ENCODE measurements at places on chromosomes 6 and 20.

- DNase-seq = no peak
Measured at GRCh38 chr20:7348253-7348652, 580.8 kb downstream of the BMP2 start.

DNA sequence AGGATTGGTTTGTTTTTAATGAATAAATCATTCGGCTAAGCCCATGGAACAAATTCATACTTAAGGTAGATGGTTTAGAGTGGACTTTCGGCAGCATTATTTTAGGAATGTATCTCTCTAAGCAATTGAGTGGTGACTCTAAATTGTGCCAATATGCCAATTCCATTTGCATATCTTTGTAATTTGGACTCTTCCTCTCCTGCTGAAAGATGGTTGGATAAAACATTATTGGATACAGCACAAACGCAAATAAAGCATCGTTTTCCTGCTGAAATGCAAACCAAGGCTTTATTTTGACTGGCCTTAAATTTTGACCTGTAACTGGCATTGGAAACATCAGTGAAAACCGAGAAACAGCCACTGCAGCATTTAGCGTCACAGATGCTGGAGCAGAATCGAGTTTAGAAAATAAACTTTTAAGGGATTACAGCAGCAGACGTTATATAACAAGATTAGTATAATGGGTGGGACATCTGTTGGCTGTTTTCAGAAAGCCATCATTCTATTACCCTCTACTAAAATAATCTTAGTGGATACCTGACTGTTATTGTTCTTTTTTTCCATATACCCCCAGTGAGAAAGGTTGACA is 726.0 kb downstream of the KIF16B start:
- DNase-seq = no peak

- no peak for DNase-seq
Measured at GRCh38 chr6:14360565-14360964, 243.0 kb downstream of the CD83 start.

DNA sequence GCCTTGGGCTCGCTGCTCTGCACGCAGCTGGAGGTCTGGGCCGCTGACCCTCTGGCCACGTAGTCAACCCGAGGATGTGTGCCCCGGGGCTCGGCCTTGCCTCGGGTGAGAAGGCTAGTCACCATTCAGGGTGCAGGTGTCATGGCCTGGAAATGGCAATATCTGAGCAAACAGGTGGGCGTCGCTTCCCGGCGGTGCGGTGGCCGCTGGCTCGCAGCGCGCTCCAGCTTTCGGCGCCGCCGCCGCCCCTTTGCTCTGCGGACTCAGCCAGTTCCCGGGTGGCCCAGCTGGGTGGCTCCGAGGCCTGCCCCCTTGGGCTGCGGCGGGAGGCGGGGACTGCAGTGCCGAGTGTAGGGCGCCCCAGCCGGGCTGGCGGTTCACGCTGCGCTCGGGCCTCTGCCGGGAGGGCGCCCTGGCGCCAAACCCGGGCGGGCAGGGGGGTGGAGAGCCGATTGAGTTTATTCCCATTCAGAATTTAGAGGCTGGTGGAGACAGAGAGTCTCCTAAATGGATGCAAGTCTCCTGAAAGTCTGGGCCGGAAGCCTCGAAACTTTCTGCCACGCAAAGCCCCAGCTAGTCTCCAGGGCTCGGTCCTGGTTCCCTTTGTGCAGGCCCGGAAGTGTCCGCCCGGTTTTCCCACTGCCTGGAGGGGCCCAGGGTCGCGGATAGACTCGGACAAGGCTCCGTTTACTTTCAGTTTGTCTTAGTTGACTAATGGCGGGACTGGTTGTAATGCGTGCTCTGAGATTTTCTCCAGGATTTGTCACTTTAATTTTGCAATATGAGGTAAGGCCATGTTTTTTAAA is 11.3 kb upstream of the TFAP2A start:
- no peak for DNase-seq

- DNase-seq = no peak
Measured at GRCh38 chr20:34710861-34711574, 6.9 kb downstream of the TP53INP2 start.

DNA sequence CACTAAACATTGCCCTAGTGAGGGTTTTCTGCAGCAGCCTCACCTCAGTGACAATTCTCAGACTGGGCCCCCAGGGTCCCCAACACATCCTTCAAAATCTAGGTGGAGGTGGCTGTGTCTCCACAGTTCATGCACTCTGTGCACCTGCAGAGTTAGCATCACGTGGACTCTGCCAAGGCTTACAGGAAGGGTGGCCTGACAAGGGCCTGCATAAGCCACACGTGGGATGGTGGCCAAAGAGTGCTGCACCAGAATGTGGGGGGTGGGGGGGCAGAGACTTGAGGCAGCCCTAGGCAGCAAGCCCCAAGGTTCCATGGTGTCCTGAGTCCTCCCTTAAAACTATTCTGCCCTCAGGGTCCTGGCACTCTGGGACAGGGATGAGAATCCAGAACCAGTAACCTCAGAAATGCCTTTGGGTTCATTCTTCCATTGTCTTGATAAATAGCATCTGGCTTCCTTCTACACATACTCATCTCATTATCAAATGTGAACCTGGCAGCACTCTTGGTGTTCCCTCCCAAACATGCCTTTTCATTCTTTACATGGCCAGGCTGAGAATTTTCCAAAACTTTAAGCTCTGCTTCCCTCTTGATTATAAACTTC is 1.6 kb upstream of the SERPINB1 start:
- no peak for DNase-seq

- no peak for DNase-seq
Measured at GRCh38 chr20:56955680-56956079, 310.8 kb downstream of the BMP7 start.

DNA sequence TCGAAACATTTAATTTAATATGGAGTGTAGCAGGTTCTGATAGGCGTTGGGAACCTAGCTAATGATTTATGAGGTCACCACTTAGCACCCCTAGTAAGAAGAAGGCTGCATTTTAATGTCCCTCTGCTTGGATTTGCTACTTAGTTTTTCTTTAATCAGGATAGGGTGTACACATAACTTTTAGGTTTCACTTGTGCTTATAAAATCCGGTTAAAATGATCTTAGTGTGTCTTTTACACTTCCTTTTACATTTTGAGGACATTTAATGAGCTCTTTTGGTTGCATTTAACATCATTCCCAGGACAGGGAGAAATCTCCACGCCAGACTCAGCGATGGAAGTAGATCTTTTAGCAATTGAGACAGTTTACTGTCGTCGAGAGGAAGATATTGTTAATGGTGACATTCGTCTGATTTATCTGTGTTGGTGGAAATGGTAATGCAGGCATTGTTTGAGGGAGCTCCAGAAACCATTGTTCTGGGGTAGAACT is 5.6 kb downstream of the TFAP2A start:
- DNase-seq = no peak

GRCh38 chr6:103862297-103862696 is 997.4 kb downstream of the HACE1 start:
- DNase-seq = no peak

DNA sequence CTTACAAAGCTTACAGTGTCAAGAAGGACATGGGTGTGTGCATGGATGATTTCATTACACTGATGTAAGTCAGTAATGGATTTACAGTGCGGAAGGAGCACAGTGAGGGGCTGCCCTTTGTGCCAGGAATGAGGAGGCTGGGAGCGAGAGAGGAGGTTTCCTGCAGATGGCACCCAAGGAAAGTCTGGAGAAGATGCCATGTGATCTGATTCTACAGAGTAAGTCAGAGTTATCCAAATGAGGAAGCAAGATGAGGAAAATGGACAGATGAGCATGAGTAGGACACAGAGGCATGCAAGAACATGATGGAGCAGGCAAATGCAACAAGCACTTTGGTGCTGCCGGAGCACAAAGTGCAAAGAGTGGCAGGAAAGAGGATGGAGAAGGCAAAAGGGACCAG is 29.7 kb downstream of the MAP7 start:
- DNase-seq = no peak

GRCh38 chr6:42007286-42008137 is 42.8 kb upstream of the TAF8 start:
- DNase-seq = no peak

DNA sequence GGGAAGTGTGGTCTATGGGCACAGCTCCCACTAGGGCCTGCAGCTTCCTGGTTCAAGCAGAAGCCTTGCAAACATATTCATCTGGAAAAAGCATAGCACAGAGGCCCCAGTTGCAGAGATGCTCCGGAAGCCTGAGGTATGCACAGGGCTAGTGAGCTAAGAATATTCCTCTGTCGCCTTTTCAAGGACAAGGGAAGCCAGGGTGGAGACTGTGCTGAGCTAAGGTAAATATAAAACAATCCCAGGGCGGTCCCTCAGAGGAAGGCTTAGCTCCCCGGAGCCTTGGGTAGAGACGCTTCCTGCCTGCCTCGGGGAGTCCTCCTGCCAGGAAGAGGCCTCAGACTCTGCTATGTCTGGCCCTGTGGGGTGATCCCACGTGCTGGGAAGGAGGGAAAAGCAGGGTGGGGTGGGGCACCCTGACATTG is 134.8 kb upstream of the FOXA2 start:
- no peak for DNase-seq

- no peak for DNase-seq
Measured at GRCh38 chr6:3455569-3456394, 1.1 kb downstream of the SLC22A23 start.

DNA sequence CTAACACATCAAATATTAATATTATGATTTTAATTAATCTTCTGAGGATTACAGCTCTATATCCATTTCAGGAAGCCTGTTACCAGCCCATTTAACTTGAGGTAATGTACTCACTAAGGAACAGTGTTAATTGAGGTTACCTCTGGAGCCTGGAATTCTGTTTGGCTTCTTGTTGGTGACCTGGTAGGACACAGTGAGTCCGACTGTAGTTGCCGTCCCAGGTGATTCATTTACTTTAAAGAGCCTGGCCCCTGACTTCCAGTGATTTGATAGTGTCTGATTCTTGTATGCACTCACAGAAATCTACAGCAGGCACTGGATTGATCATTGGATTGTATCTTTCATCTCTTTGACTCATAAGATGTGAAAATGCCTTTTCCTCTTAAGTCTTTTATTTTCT is 34.0 kb downstream of the IGF2R start:
- no peak for DNase-seq

- no peak for DNase-seq
Measured at GRCh38 chr6:75171567-75171966, 34.3 kb downstream of the COL12A1 start.

DNA sequence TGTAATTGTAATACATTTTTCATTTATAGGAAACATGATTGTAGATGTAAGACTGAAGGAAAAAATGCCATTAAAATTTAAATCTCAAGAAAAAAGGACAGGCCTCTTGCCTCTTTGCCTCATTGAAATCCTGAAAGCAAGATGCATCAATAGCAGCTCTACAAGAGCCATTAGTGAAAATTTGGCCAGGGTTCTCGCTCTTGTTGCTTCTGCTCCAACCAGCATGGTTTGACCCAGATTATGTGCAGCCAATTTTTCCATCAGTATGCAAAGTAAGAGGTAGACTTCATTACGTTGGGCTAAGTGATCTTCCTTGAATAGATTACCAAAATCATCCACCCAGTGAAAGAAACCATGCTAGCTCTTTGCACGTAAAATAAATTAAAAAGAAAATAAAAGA is 106.6 kb downstream of the SGK1 start:
- DNase-seq = no peak

GRCh38 chr6:43393602-43394001 is 24.2 kb upstream of the ZNF318 start:
- DNase-seq = no peak

- no peak for DNase-seq
Measured at GRCh38 chr6:101800598-101800997, 407.1 kb downstream of the GRIK2 start.

DNA sequence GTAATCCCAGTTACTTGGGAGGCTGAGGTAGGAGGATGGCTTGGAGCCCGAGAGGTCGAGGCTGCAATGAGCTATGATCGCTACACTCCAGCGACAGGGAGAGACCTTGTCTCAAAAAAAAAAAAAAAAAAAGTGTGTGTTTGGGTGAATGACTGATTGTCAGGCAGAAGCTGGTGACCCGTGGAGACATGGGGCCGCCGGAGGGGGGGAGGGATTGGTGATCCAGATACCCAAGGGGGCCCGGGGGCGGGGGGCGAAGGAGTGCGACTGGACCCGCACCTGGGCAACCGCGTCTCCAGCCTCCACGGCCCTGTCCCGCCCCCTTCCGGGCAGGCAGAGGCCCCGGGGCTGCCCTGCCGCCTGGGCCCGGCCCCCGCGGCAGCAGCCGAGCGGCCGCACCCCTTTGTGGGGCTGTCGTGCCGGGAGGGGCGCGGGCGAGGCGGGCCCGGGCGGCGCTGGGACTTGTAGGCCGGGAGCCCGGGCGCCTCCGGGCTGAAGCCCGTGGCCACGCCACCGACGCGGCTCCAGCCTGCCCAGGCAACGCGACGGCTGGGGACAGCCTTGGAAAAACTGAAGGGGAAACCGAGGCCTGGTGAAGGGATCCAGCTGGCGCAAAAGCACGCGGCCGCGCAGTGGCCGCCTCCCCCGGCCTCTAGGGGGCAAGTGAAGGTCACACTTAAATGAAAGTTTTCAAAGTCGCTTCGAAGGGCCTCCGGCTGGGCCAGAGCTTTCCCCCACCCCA is 2.1 kb upstream of the RBM38 start:
- DNase-seq = no peak

DNA sequence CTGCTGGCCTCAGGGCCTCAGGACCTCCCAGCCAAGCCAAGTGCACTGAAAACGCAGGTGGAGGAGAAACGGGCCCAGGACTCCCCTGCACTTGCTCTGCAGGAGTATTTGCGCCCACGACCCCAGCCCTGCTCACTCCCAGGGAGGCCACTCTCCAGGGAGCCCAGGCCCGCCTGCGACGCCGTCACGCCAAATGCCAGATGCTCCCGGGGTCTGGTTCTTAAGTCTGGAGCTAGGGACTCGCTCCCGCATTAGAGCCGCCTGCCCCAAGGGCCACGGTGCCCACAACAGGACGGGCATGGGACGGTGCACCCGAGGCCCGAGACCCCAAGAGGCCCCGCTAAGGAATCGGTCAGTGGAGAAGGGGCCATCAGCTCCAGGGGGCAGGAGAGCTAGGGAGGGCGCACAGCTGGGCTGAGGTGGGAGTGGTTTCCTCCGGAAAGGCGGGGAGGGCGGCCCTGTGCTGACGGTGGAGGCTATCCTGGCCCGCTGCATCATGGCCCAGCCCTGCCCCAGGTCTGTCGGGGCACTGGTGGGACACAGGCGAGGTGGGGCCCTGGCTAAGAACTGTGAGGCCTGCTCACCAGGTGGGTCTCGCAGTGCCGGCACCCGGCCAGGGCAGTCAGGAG is 44.1 kb upstream of the CHRNA4 start:
- DNase-seq = no peak

- no peak for DNase-seq
Measured at GRCh38 chr6:31267651-31268368, 4.1 kb downstream of the HLA-C start.

DNA sequence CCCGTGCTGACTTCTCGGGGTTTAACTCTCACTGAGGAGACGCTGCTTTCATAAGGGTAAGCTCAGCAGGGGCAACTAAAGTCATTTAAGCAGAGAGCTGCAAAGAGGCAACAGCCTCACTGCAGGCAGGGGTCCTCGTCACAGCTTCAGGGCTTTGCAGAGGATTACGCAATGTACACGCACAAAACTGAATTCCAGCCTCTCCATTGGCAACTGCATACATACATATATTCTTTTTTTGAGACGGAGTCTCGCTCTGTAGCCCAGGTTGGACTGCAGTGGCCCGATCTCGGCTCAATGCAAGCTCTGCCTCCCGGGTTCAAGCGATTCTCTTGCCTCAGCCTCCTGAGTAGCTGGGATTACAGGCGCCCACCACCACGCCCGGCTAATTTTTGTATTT is 2.4 kb downstream of the GMEB2 start:
- no peak for DNase-seq

GRCh38 chr20:4171538-4172116 is 156.3 kb upstream of the RNF24 start:
- no peak for DNase-seq
